Activated naive CD8-positive, alpha-beta T cell treated with anti-CD3 and anti-CD28 coated beads, Interleukin-2, amount 50 U/mL, for 16 hours (primary cell): ENCODE measurements at places on chromosomes 4 and X.

DNA sequence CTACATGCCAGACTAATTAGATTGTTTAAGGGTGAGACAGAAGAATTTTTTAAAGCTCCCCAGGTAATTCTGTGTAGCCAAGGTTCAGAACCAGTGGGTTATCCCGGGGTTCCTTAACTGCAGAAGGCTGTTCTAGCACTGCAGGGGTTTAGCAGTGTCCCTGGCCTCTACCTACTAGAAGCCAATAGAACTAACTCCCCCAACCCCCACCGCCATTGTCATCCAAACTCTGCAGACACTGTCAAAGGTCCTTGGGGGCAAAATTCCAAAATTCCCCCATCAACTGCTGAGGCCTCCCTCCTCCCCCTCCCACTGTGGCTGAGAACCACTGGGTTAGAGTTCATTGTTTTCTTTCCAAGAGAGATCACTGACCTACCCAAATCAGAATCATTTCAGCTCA, 66.4 kb downstream of the MOSPD2 start:
- no peak for DNase-seq

GRCh38 chr4:97498875-97499274, 644.4 kb downstream of the STPG2 start:
- DNase-seq = no peak

GRCh38 chr4:86536151-86536550, 58.0 kb upstream of the PTPN13 start:
- DNase-seq = no peak

- DNase-seq = no peak
Measured at GRCh38 chrX:139967300-139967699, 2.0 kb upstream of the CXorf66 start.

DNA sequence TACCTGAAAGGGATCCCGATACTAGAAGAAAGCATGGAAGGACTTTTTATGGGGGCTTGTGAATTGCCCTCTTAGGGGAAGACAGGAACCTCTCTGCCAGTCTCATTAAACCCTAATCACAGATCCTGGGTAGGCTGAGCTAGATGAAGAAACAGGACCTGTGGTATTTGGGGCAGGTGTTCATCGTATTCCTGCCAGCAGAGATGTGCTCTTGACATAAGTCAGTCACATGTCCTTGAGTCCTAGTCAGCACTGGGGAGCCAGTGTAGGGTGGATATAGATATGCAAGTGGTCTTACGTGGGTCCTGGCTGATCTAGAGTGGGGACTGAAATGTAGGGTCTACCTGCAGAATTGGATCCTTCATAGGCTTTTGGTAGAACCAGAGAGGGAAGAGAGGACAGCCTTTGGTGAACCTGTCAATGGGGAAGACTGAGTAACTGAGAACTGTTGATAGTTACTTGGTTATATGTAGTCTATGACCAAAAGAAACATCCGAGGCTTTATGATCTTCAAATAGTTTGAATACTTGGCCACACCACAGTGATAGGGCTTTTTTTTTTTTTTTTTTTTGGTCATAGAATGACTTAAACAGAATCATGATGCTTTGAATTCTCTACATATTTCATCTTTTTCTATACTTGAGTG, 63.5 kb upstream of the WDR1 start:
- no peak for DNase-seq

- no peak for DNase-seq
Measured at GRCh38 chr4:133154725-133155124, 5.6 kb downstream of the PCDH10 start.

DNA sequence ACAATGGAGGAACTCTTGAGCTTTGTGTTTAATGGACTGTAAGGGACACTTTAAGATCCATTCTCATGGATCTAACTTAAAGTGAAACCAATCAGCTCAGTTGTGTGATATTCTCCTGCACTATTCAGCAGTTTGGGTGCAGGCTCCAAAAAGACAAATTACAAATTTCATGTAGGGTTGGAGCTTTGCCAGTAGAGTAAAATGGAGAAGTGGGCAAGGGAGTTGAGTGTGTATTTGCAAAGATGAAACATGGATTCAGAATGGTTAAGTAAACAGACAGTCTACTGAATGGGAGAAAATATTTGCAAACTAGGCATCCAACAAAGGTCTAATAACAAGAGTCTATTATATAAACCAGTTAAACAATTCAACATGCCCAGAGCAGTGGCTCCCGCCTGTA, 21.2 kb upstream of the MID2 start:
- DNase-seq = no peak

DNA sequence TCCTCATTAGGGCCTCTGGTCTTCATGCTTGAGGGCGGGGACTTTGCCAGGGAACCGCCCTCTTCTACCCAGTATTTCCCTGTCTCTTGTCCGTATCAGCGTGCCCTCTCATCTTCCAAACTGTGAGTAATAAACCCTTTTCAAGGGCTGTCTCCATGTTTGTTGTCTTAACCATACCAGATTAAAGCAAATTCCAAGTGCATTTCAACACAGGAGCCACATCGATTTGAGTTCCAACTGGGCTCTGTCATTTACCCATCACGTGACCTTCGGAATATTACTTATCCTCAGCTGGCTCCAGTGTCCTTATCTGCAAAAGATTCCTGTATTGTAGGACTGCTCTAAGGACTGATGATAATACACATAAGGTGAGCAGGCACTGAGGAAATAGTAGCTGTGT, 6.4 kb upstream of the PHEX start:
- DNase-seq = no peak

- DNase-seq = no peak
Measured at GRCh38 chrX:15751155-15751819, 13.2 kb downstream of the CA5B start.

DNA sequence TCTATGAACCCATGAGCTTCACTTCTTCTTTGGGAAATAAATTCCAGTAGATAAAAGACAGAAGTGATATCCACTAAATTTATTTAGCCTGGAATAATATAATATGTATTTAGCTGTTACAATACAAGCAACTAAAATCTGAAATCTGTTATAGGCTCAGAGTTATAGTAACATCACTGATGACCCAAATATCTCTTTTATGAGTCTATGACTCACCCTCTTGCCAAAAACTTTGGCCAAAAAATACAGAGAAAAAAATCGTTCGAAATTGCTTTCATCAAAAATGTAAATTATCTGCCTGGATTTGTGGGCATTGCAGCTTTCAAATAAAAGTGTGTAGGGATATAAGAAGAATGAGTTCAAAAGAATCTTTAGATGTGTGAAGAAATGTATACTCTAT, 89.4 kb upstream of the DKK2 start:
- DNase-seq = no peak

DNA sequence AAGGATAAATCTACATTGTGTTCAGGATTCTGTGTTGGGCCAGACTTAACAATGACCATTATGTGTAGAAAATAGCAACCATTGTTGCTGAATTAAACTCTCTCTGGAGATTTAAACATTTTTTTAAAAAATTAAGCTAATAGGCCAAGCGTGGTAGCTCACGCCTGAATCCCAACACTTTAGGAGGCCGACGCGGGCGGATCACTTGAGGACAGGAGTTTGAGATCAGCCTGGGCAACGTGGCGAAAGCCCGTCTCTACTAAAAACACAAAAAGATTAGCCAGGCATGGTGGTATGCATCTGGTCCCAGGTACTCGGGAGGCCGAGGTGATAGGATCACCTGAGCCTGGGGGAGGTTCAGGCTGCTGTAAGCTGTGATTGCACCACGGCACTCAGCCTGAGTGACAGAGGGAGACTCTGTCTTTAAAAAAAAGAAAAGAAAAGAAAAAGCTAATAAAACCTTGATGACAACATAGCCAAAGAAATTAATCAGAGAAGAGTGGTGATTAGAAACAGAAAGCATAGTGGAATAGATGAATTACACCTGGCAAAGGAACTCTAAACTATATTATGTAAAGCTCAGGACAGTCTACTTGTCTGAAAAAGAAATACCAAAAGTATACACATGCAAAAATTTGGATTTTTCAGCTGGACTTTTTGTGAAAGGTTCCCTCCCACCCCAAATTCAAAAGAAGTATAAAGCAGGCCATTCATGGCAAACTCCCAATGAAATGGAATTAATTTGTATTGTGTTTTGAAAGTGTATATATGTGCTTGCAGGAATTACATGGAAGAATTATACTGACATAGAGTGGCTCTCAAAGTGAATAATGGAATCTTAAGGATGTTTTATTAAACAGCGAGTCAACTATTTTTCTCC, 21.9 kb downstream of the PLS3 start:
- no peak for DNase-seq

- DNase-seq = no peak
Measured at GRCh38 chr4:18134111-18134510, 112.6 kb upstream of the LCORL start.

GRCh38 chr4:2220016-2220630, 21.8 kb downstream of the HAUS3 start:
- peak; percentile 70 for DNase-seq

GRCh38 chr4:134740290-134740689, 538.7 kb upstream of the PABPC4L start:
- no peak for DNase-seq

DNA sequence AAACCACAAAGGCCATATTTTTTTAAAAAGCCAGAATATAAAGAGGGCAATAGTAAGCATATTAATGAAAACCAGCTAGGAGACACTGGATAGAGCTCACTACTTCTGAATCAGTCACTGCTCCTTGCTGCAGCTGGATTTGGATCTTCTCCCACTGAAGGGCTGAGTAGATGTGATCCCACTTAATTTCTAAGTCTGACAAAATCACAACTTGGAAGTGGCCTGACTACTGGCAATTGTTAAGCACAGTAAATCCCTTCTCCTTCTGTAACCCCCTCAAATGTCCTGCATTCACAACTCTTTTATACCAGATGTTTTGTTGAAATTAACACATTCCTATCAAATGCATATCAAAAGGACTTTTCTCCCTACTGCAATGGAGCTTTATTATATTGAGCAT, 72.9 kb downstream of the AMMECR1 start:
- DNase-seq = no peak

GRCh38 chrX:39244147-39244546, 442.9 kb downstream of the MID1IP1 start:
- no peak for DNase-seq

DNA sequence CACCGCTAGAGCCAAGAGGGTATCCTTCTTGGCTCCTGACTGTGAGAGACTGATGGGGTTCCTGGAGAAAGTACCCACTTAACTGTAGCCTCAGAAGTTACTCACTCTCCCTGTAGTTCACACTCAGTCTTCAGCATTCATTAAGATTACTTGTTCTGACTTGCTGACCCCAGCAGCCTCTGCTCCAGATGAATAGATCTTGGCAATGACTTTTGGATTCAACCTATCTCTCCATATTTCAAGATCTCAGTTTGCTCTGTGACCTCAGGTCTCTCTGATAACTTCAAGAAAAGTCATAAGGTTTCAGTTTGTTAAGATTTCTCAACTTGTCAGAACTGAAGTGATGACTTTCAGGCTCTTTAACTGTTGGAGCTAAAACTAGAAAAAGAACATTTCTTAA, 825.6 kb downstream of the PCDH7 start:
- no peak for DNase-seq

GRCh38 chr4:124325690-124326089, 386.8 kb downstream of the ANKRD50 start:
- no peak for DNase-seq

DNA sequence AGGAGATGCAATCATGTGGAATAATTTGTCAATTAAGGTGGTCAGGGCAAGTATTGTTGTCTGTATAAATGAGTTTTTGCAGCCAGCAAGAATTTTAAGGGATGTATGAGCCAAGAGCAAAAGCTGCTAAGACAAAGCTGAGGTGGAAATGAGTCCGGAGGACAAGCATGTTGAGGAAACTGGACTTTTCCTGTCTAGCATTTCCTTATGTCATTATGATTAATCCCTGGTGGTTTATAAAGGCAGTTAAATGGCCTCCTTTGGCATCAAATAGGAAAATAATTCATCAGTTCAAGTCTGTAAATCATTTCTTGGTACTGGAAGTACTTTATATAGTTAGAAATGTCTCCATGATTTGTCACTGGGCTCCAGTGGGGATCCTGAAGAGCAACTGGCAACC, 61.6 kb upstream of the TEX13A start:
- no peak for DNase-seq

GRCh38 chr4:28004520-28004919, 1143.9 kb downstream of the STIM2 start:
- no peak for DNase-seq

GRCh38 chrX:132025041-132025440, 1.9 kb downstream of the STK26 start:
- no peak for DNase-seq

GRCh38 chrX:34058005-34058404, 74.1 kb downstream of the FAM47A start:
- no peak for DNase-seq

- no peak for DNase-seq
Measured at GRCh38 chrX:10441464-10441863, 178.9 kb downstream of the MID1 start.

DNA sequence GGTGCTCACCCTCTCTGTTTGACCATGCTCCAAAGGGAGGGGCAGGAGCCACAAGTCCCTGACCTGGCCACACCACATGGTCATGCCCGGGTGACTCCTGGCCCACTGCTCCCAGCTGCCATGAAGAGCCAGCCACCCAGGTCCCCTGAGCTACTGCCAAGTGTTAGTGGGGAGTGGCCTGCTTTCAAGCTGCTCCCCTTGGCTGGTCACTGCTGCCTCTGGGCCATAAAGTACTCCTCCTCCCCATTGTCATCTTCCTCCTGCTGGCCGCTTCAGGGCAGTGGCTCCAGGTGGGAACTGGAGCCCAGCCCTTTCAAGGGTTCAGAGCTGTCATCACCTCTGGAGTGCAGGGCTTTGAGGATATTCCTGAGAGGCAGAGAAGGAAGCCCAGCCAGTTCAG, 27.3 kb upstream of the RBBP7 start:
- DNase-seq = no peak

DNA sequence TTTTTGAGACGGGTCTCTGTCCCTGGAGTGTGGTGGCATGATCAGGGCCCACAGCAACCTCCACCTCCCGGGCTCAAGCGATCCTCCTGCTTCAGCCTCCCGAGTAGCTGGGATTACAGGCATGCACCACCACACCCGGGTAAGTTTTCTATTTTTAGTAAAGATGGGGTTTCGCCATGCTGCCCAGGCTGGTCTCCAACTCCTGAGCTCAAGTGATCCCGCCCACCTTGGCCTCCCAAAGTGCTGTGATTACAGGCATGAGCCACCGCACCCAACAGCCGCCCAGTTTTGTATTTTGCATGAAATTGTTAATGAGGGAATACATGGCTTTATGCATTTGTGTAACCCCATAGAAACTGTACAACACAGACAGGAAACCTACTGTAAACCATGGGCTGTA, 2.8 kb upstream of the ARHGAP4 start:
- DNase-seq = no peak

DNA sequence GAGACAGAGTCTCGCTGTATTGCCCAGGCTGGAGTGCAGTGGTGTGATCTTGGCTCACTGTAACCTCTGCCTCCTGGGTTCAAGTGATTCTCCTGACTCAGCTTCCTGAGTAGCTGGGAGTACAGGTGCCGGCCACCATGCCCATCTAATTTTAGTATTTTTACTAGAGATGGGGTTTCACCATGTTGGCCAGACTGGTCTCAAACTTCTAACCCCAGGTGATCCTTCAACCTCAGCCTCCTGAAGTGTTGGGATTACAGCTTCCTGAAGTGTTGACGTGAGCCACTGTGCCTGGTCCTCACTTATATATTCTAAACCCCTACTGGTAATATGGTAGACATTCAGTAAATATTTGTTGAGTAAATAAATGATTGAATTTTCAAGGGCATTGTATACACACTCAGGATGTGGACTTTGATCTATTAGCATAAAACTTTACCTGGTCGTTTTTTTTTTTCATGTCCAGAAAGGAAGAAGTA, 33.0 kb downstream of the MTHFD2L start:
- no peak for DNase-seq
